Left colon (tissue), 2 donors: ENCODE measurements at places on chromosomes 5 and 9.

- DNase-seq: no peak
Measured at GRCh38 chr5:38758774-38759600, 86.8 kb upstream of the OSMR start.

DNA sequence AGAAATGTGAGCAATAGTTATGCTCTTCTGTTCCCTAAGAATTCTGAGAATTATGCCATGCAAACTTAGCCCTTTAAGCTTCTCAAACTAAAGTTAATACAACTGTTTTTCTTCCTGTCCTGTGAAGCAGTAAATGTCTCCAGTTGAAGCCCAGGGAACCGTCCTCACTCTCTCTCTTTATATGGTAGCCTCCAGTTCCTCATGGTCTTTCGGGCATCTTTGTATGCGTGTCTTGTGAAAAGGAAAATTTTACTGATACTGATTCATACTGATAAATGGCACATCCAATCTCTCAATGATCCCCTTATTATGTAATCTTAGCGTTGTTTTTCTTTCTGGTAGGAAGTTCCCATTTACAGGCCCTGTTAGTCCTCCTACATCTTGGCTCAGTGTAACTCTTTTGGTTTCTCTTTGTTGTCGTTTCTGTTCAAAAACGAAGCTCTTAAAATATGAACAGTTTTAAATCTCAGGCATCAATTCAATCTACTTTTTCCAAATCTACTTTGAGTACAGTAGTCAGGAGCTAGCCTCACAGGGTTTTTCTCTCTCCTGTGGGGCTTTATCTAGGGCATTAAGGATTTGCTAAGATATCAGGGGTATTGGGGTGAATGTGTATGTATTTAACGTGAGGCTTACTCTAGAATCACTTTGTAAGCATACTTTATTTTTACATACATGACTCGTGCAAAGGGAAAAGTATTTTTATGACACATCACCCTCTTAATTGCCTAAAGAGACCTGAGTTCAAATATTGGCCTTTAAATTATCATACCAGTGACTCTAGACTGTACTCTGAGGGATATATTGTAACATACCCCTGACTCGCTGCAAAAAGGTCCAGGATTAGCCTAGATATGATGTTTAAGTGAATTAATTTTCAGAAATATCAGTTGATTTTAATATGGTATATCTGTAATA lies 258.0 kb downstream of the NR3C1 start:
- no peak for DNase-seq

GRCh38 chr9:13146840-13147239 lies 132.7 kb downstream of the MPDZ start:
- DNase-seq: no peak

GRCh38 chr5:118551031-118551430 lies 437.3 kb downstream of the DTWD2 start:
- DNase-seq: no peak

GRCh38 chr9:83242066-83242465 lies 179.1 kb upstream of the RASEF start:
- no peak for DNase-seq

- DNase-seq: no peak
Measured at GRCh38 chr5:124754206-124754927, 7.9 kb upstream of the ZNF608 start.

DNA sequence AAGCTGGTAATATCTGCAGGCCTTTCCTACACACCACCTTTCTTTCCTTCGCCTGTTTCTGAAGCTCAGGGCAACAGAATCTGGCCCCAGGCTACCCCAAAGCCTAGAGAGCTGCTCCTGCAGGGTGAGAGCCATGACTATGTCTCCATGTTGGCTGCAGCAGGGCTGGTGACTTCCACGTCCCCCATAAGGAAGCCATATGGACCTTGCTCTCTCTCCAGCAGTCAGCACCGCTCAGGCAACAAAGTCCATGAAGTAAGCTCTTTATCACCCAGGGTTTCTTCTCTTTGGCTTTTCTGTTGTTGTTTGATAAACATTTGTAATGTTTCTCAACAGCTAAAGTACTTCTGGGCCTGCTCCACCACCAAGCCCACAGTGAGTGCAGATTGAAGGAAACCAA lies 125.2 kb downstream of the SLIT3 start:
- DNase-seq: no peak

DNA sequence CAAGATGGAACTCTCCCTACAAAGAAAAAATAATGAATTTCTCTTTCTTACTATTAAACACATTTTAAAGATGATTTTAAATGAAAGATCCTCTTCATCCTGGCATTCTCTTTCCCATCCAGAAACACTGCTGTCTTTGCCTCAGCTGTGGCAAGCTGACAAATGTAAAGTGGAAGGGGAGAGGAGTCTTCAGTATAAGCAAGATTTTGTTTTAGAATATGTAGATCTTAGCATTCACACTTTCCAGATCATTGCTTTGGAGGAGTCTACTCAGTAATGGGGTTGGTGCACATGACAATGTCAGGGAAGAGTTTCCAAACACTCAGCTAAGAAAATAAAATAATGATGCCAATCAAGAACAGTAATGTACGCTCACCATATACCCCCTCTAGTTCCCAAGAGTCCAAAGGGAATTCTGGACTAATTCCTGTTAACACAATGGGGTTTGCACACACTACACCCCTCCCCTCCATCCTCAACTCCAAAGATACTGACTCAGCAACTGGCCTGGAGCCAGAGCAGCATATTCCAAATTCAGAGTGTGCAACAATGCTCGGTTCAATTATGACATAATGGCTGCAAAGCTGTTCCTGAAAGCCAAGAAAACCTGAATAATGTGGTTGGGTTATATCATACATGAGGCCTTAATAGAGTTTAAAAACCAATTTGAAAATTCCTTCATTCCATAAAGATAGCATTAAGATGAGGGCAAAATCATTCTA lies 4.6 kb downstream of the C5orf63 start:
- DNase-seq: no peak

DNA sequence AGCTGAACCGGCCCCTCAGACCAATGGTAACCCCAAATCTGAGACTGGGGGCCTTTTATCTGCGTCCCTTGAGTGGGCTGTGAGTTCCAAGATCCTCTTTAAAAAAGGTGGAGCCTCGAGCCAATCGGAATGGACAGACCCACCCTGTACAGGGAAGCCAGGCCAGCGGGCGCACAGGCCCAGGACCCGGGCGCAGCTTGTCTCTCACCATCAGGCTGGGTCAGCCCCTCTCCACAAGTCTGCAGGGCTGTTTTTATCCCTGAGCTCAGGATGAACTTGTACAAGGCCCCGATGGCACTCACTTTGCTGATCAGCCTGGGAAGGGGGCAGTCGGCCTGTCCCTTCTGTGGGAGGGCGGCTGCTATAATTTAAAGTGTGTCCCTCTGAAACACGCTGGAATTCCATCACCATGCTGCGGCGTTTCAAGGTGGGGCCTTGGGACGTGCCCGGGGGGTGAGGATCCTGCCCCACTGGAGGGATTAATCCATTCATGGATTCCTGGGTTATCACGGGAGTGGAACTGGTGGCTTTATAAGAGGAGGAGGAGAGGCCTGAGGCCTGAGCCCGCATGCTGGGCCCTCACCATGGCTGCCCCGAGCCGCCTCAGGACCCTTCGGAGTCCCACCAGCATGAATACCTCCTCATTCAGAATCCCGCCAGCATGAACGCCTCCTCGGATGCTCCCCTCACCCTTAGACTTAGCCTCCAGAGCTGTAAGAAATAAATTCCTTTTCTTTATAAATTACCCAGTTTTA lies 14.1 kb downstream of the EXD3 start:
- no peak for DNase-seq

DNA sequence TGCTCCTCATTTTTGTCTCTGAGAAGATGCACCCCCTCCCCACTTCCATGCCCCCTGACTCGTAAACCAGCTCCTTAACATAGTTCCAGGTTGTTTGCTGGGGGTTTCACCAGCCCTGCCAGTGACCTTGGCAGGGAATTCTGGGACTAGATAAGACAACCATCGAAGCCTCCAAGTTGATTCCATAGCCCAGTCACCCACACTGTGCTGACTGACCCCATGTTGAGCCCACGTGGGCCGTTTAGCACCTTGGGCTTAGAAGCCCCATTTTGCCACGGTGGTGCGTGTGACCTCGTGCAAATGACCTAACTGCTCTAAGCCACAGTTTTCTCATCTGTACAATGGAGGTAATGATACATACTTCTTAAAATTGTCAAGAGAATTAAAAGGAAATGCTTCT lies 24.6 kb downstream of the PSAT1 start:
- no peak for DNase-seq

DNA sequence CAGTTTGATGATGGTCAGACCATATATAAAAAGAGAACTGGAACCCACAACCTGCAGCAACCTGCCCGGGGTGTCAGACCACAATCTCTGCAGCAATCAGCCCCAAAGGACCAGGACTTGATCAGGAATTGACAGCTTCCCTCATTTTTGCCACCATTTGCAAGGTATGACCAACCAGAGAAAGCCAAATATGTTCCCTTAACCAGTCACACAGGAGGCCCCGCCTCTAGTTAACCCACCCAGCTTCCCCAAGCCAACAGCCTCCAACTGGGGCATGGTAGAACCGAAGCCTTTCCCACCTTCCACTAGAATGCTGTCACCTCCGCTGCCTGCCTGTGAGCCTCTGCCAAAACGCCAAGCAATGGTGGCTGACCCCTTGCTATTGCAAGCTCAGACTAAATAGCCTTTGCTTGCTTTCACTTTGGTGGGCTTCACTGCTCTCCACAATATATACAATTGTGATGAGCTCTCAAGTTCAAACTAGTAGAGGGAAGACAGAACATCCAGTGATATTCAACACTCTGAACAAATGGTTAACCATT lies 86.3 kb downstream of the AK8 start:
- DNase-seq: no peak

DNA sequence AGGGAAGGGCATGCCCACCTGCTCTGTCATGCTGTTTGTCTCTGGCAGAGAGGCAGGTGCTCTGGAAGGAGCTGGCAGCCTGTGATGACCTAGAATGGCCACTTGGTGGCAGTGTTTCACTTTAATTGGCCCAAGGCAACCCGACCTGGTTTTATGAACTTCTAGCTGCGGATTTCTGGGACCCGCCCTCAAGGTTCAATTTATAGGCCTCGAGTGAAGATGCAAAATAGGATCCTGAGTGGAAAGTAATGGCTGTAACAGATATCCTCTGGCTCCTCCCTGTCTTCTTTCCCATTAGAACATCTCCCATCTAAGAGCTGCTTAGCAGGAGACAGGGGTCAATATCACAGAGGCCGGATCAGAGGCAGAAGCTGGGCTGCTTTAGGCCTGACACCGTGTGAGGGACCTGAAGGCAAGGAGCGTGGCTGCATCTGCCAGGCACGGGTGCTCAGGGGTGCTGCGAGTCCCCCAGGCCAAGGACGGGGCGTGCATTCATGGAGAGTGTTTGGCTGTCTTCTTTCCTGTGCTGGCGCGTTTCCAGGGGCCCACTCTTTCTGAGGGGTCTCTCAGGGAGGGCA lies 56.7 kb upstream of the SLC28A3 start:
- peak; percentile 34 for DNase-seq

- no peak for DNase-seq
Measured at GRCh38 chr5:5257353-5257752, 117.2 kb downstream of the ADAMTS16 start.

DNA sequence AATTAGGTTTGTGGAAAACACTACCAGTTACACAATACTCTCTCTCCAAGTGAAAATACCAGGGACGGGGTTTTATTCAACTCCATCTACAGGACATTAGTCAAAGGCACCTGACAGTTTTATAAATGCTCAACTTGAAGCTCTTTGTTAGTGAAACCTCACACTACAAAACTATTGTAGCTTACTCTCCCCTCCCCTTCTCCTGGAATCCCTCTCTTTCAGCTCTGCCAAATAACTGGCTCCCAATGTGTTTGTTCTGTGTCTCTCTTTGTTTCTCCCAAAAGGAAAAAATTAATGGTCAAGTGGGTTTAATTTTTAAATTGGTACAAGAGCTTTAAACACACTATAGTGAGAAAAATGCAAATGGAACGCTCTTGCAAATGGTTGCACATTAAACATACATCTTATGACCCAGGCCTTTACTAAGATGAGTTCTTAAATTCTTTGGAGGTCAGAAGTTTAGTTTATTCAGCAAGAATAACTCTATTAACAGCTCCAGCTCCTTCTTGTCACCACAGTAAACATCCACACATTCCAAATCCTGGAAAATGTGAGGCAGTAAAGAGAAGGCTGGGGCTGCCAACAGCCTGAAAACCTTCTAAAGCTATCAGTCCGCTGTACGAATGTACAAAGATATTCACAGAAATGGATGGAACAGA lies 48.4 kb downstream of the ZNF608 start:
- no peak for DNase-seq

DNA sequence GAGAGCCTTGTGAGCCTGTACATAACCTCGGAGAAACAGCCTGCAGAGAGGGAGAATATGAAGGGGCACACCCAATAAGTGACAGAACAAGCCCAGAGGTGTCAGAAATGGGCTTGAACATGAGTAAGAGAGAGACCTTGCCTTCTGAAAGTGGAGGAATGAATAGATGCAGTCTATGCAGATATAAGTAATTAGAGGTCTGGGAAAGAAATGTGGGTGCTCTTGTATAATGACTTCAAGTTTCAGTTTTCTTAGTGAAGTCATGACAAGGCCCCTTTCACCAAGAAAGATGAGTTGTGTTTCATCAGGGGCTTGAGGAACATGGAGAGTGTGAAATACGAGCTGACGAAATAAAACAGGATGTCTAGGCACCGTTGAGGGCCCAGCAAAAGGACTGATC lies 15.1 kb downstream of the GRAMD2B start:
- DNase-seq: no peak

- no peak for DNase-seq
Measured at GRCh38 chr9:34413231-34413852, 36.6 kb upstream of the MYORG start.

- DNase-seq: no peak
Measured at GRCh38 chr5:4703931-4704458, 436.1 kb upstream of the ADAMTS16 start.

DNA sequence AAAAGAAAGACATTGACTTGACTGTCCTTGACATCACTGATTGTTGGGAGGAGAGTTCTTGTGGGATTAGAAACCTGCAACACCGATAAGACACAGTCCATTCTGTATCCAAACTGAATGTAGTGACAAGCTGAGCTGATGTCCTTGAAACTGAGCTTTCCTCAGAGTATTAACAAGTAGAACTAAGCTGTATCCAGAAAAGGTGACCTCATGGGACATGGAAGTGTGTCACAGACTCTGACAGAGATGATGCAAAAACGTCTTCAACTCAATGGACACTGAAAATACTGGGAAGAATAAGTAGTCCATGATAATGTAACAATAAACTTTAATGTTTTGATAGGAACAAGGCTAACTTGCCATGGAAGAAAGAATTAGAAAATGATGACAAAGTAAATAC lies 690.1 kb downstream of the CDH18 start:
- no peak for DNase-seq

GRCh38 chr5:144774197-144774596 lies 603.5 kb downstream of the KCTD16 start:
- DNase-seq: no peak

DNA sequence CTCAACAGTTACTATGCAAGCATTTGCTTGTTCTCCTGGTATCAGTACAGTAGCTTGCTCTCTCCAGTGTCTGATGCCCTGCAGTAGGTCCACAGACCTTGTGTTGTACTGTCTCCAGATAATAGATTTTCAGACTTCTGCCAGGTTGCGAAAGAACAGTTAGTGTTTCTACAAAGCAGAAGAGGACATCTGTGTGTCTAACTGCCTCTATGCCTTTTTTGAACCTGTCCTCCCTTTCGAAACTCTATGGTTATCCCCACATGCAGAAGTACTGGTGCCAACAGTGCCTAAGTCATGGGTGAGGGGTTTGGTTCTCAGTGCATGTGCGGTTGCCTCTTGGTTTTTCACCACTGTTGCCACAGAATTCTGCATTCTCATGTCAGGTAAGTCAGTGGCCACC lies 45.9 kb downstream of the KCNN2 start:
- DNase-seq: no peak
